LHCN-M2 (cell line): ENCODE measurements at places on chromosomes 16 and 17. TPM values are rescaled to one million over a fixed set of nuclear protein-coding genes. Genes with fewer than 3 reads are reported as not detected.

DNA sequence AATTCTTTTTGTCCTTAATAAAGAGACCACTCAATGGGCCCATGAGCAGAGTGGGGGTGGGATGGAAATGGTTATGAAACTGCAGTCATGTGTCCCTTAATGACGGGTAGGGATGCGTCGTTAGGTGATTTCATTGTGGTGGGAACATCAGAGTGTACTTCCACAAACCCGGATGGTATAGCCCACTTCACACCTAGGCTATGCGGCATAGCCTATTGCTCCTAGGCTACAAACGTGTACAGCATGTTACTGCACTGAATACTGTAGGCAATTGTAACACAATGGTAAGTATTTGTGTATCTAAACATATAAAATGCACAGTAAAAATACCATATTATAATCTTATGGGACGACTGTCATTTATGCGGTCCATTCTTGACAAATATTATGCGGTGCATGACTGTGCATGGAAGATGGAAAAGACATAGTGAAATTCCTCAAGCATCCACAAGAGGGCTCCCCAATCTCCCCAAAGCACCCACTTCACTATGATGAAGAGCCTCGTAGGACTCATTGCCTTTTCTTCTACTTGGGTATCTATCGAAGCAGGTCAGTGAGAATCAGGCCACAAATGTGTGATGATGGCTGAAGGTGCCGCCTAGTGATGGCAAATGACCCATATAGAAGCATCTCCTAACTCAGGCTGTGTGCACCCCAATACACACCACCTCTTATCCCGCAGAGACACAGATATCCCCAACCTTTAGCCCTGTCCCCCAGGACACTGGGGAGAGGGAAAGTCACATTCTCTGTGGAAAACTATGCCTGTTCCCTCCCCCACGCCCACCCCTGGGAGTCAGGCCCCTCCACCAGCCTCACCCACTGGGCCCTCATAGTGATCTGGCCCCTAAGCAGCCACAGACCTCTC lies 43.5 kb downstream of the TBX21 start:
- DNase-seq = peak; percentile 52

DNA sequence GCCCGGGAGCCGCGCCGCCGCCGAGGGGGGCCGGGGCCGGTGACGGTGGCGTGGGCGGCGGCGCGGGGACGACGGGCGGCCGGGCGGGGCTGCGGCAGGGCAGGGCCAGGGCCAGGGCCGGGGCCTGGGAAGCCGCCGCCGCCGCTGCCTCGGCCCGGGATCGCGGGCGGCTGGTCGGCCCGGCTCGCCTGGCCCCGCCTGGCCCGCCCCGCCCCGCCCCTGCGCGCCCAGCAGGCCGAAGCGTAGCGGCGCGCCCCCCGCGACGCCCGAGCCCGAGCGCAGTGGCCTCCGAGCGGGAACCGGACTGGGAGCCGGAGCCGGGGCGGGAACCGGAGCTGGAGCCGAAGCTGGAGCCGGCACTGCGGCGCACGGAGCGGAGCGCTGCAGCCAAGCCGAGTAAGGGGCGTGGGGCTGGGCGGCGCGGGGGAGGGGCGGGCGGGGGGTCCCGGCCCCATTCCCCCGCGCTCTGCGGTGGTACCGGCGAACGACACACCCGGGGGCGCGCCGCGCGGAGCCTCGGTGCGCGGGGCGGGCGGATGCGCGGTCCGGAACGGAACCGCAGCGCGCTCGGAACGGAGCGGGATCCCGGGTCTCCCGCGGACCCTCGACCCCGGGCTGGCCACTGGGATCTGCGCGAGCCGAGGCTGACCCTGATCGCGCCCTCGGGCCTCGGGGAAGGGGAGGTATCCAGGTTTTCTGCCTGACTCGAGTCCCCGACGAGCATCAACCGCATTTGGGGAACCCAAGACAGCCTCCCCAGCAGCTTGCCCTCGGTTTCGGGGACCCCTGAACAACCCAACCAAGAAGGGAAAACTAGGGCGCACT lies at the start of gene BEAN1:
Gene BEAN1 (plus strand): TSS at position 260 of the 825 bp plus-strand sequence. CDS start 10,382 bp downstream, outside the sequence.
- no peak for DNase-seq

GRCh38 chr17:75317671-75318070 lies 28.4 kb upstream of the SLC25A19 start:
- peak; percentile 36 for DNase-seq

GRCh38 chr16:79411357-79411756 lies 189.2 kb downstream of the MAF start:
- no peak for DNase-seq

The PMFBP1 gene
- total RNA-seq = 0.06 and 0.11 TPM in 2 replicates
